ENCODE measurements at places on chromosomes 2 and 18. TPM values are rescaled to one million over a fixed set of nuclear protein-coding genes. Genes with fewer than 3 reads are reported as not detected.

DNA sequence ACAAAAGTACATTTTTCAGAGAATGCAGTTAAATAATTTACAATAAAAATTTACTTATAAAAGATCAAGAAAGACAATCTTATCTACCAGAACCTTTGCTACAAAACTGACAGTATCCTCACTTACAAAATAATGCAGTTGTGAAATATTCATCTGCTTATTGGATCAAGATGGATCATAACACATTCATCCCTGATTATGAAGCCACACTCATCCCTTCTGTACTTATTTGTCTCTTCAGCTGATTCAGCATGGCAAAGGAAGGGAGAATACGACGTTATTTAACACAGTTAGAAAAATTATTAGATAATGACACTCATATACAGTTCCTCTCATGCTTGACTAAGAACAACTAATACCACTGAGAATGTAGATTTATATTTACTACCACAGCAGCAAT lies 46.4 kb downstream of the TCF4 start:
- no peaks in the 10 kb centered on the region for H3K27me3 ChIP-seq
- no peaks in the 10 kb centered on the region for H3K36me3 ChIP-seq
- H3K4me3 ChIP-seq: no peak overlapping the region
- no peak for DNase-seq
- H3K4me1 ChIP-seq: peaks cover 3% of the 10 kb centered on the region

DNA sequence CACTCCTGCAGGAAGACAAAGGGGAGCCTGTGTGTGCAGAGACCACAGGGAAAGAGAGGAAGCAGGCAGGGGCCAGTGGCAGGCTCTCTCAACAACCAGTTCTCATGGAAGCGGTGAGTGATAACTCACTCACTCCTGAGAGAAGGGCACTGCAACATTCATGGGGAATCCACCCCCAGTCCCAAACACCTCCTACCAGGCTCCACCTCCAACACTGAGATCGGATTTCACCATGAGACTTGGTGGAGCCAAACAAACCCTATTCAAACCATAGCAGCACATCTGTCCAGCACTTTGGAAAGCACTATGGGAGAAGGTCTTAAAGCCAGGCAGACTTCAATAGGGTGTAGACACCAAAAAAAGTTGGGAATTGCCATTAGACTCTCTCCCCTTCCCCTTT lies 345.7 kb upstream of the SPRED2 start:
- no peaks in the 10 kb centered on the region for H3K36me3 ChIP-seq
- DNase-seq: no peak
- no peak overlapping the region for H3K4me3 ChIP-seq
- no peak overlapping the region for H3K27ac ChIP-seq
- 0 out of 2 replicates have a peak, but pooled peaks cover 10% of the 10 kb centered on the region for H3K27me3 ChIP-seq

DNA sequence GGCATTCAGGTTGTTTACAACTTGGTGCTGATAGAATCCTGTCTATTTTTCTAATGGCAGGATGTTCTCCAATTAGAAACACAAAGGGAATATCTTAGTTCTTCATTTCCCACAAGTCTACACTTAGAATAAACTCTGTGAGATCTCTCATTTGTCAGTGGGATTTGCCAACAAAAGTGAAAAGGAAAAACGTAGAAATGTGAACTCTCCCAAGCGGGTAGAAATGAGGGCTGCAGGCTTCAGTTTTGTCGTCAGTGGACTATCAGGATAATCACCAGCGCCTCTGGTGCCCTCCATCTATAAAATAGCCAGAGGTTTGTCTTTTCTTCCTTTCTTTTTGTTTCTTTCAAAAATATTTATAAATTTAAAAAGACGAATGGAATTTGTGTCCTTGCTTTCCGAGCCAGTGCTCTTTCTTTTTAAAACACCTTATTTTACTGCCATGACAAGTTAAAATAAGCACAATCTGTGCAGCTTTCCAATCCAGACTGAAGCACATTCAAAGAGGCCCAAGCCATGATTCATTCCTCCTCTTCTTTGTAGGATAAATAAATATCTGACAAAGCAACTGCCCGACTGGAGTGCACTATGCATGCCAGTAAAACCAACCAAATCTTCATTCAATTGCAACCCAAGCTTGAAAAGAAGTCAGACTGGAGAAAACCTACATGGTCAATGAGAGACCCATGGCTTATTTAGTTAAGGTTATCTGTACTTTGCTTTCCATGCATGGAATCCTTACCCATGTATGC lies 185.8 kb downstream of the ANKRD44 start:
- H3K4me3 ChIP-seq: no peak overlapping the region
- peaks cover 51% of the 10 kb centered on the region for H3K4me1 ChIP-seq
- DNase-seq: peak; percentile 69
- H3K27me3 ChIP-seq: no peaks in the 10 kb centered on the region
- peak overlapping the region; percentile 43 for H3K27ac ChIP-seq
- no peaks in the 10 kb centered on the region for H3K36me3 ChIP-seq

DNA sequence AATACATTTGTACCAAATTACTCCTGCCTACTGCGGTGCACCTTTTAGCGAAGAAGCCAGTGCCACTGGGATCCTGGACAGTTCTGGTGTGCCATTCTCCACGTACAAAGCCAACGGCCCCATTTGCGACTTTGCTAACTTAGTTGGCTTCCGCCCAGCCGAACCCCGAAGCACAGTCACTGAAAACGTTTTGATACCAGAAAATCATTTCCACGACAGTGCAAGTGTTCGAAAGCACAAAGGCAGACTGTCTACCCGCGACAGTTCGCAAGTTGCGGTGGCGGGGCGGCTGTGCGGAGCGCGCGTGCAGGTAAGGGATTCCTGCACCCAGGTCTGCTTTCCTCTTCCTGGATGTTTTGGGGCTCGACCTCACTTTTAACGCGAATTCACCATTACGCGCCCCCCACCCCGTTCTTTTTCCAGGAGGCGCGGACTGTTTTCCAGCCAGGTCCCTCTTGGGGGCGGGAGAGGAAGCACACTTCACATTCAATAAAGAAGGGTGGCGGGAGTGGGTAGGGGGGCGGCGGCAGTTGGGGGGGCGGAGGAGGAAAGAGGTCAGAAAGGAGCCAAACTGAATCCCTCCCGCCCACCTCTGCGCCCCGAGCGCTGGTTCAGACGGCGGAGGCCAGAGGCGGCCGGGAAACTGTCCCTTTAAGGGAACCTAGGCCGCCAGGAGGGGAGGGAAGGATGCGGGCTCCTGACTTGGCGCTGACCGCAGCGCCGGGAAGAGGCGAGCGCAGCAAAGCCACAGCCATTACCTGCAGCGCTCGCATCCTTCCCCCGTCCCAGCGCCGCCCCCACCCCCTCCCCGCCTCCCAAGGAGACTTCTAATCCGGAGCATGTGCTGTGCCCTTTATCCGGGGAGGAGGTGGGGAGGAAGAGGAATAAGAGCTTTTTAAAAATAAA lies 107.4 kb upstream of the KCTD1 start:
- H3K27ac ChIP-seq: no peak overlapping the region
- no peaks in the 10 kb centered on the region for H3K36me3 ChIP-seq
- H3K4me3 ChIP-seq: peak overlapping the region; percentile 50
- H3K4me1 ChIP-seq: peaks cover 11% of the 10 kb centered on the region

- H3K27me3 ChIP-seq: no peaks in the 10 kb centered on the region
- H3K27ac ChIP-seq: no peak overlapping the region
- DNase-seq: no peak
- peaks cover 47% of the 10 kb centered on the region for H3K4me1 ChIP-seq
- H3K4me3 ChIP-seq: no peak overlapping the region
- H3K36me3 ChIP-seq: 0 out of 2 replicates have a peak, but pooled peaks cover 3% of the 10 kb centered on the region
These were observed 133.5 kb downstream of the GLI2 start for GRCh38 chr2:120869036-120869729.

DNA sequence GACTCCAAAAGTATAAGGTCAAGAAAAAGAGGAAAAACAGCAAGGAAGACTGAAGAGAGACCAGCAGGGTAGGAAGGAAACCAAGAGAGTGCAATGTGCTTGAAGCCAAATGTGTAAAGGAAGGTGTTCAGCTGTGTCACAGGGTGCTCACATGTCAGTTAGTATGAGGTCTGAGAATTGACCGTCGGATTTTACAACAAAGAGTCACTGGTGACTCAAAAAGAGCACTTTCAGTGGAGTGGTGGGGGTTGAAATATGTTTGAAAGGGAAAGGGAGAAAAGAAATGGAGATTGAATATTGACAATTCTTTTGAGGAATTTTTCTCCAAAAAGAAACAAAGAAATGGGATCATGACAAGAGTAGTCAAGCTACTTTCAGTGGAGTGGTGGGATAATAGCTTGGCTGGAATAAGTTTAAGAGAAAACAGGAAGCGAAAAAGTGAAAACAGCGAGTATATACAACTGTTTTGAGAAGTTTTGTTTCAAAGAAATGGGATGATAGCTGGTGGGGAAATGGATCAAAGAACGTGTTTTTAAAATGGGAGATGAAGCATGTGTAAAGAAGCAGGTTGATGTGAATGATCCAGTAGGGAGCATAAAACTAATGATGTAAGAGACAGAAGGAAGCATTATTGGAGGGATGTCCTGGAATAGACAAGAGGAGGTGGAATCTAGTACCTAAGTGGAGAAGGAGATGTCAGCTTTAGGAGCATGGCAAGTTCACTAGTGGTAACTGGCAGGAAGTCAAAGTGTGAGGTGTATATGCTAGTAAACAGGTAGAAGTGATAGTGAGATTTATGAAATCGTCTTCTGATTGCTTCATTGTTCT lies 3.6 kb upstream of the TSPYL6 start:
- H3K27ac ChIP-seq: no peak overlapping the region
- no peak overlapping the region for H3K4me3 ChIP-seq
- no peaks in the 10 kb centered on the region for H3K36me3 ChIP-seq
- no peak for DNase-seq
- peaks cover 38% of the 10 kb centered on the region for H3K4me1 ChIP-seq
- no peaks in the 10 kb centered on the region for H3K27me3 ChIP-seq

The RAD51AP2 gene
- total RNA-seq: not detected

All from SJSA1 (cell line).